ENCODE measurements at places on chromosomes 3 and 15.

- DNase-seq: no peak
These were observed 488.7 kb upstream of the KCNMB2 start for GRCh38 chr3:178047496-178047895.

DNA sequence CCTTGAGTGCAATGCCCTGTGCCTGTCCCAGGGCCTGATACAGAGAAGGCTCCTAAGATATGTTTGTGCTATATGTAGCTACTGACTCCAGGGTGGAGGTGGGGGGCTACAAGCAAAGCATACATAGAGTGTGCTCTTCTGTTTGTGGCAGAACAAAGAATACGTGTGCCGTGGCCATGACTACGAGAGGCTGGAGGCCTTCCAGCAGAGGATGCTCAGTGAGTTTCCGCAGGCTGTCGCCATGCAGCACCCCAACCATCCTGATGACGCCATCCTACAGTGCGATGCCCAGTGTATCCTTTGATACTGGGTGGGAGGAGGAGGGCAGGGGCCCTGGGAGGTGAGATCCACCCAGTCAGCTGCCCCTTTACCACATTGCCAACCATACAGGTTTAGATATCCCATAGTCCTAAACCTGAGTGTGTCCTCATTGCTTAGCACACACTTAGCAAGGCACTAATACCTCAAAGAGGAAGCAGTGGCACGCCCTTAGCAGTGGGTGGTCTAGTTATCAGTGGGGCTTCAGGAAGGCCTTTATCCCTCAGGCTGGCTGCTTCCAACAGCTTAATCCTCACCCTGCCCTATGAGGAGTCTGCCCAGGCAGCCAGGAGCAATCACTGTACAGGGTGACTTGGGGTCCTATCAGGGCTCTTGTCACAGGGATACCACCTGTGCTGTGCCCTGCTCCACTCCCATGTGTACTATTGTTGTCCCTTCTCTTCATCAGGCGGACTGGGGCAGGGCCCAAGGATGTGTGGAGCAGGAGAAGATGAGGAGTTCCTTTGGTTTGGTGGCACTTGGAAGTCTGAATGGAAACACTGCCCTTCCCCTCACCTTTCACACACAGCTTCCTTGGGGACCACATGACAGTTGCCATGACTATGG, 30.1 kb upstream of the MANF start:
- no peak for DNase-seq

GRCh38 chr3:152260529-152260928, 8.2 kb upstream of the MBNL1 start:
- DNase-seq: no peak

GRCh38 chr15:92273723-92274122, 120.0 kb upstream of the ST8SIA2 start:
- no peak for DNase-seq

- DNase-seq: no peak
These were observed 48.8 kb downstream of the GLB1 start for GRCh38 chr3:33047842-33048834.

- DNase-seq: no peak
These were observed 12.1 kb downstream of the LACTB start for GRCh38 chr15:63133786-63134185.

DNA sequence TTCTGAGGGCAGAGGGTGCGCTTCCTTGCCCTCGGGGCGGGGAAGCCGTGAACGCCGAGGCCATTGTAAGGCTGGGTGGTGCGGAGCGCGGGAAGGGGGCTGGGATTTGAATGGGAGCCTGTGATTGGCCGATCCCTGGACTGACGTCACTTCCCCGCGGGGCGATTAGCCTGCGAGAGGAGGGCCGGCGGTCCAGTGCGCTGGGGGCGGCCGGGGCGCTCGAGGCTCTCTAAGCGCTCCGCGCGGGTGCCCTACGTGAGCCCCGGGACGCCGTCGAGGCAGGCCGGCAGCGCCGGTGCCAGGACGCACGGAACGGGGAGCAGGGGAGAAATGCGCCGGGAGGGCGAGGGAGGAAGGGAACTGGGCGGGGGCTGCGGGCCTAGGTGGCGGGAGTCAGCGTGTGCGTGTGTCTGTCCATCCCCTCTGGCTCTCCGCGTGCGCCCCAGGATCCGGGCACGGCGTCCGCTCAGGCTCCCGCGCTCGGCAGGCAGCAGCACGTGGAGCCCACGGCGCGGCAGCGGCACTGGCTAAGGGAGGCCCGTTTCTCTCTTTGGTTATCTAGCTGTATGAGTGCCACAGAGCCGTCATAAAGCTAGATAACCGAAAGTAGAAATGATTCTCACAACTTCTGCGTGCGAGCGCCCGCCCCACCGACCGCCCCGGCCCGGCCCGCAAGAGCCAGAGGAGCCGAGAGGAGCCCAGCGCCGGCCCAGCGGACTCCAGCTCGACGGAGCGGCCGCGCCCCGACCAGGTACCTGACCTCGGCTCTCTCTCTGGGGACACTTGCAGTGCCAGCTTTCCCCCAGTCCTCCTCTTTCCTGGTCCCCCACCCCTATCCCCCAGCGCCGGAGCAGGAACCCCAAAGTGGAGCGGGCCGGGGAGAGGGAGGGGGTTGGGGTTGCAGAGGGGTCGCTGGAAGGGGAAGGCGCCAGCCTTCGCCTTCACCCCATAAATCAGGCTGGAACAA, 33.1 kb upstream of the POLG start:
- DNase-seq: no peak

- DNase-seq: no peak
These were observed 203.5 kb upstream of the LINGO1 start for GRCh38 chr15:77836121-77836692.

- DNase-seq: no peak
These were observed 405.8 kb upstream of the SUCLG2 start for GRCh38 chr3:68060191-68060590.

- DNase-seq: no peak
These were observed 19.9 kb downstream of the SHOX2 start for GRCh38 chr3:158086361-158086760.

DNA sequence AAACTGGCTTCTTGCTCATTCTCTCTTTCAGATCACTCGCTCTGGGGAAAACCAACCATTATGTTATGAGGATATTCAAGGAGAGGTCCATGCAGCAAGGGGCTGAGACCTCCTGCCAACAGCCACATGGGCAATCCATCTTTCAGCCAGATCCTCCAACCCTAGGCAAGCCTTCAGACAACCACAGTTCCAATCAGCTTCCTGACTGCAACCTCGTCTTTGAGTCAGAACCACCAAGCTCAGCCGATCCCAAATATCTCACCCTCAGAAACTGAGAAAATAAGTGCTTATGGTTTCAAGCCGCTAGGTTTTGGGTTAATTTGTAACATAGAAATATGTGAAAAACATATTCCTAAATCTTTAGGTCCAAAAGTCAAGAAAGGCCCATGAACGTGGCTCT, 10.3 kb downstream of the LDHAL6B start:
- DNase-seq: no peak

DNA sequence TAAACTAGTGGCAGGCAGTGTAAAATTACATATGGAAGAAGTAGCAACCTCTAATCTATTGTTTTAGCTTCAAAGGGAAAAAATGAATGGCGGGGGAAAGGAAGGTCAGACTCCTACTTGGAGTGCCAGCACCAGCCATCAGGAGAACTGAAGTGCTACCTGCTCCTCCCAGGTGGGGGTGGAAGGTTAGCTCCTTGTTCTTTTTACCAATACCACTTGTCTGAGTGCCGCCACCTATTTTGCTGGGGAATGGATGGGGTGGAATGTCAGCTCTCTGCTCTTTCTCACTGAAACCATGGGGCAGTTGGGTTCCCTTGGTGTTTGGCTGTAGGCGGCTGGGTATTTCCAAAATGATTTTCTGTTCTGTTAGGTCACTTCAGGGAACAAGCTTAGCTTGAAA, 428.7 kb upstream of the EPHA3 start:
- DNase-seq: no peak

DNA sequence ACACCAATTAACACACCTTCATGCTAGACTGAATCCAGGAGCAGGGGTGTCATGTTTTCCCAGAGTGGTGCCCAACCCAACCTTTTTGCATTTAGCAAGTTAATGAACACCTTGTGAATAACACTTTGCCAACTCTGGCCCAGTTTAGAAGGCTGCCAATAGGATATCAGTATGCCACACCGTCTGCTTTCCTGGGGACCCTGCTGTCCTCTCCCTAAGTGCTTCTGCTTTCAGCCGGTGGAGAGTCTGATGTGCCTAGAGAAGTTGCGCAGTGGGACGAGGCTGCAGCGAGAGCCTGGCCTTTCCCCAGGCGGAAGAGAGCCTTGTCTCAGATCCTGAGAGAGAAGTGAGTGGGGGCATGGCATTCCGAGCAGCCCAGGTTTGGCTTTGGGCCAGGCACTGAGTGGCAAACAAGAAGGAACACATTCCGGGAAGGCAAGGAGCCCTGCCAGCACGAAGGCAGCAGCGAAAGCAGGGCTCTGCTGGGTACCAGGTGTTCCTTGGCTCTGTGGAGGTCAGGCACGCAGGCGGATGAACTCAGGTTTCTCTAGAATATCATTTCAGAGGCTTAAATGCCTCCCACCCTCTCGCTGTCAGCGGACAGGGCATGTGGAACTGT, 36.9 kb downstream of the SENP8 start:
- DNase-seq: no peak

GRCh38 chr15:100812802-100813201, 66.8 kb upstream of the ALDH1A3 start:
- no peak for DNase-seq

DNA sequence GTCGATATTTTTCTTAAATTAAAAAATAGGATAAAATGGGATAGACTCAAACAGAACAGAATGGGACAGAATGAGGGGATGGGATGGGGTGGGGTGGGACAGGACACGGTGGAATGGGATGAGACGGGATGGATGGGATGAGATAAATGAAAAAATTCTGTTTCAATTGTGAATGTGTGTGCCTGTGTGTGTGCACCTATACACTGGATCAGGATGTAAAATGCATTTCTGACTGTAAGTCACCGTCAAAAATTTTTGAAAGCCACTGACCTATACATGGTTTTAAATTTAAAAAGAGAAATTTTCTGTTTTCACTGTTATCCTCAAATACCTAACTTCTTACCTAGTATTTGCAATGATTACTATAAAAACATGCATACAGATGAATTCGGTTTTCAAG, 108.7 kb upstream of the UBE2E2 start:
- no peak for DNase-seq

- DNase-seq: no peak
These were observed 282.6 kb downstream of the KLF13 start for GRCh38 chr15:31609258-31609681.

DNA sequence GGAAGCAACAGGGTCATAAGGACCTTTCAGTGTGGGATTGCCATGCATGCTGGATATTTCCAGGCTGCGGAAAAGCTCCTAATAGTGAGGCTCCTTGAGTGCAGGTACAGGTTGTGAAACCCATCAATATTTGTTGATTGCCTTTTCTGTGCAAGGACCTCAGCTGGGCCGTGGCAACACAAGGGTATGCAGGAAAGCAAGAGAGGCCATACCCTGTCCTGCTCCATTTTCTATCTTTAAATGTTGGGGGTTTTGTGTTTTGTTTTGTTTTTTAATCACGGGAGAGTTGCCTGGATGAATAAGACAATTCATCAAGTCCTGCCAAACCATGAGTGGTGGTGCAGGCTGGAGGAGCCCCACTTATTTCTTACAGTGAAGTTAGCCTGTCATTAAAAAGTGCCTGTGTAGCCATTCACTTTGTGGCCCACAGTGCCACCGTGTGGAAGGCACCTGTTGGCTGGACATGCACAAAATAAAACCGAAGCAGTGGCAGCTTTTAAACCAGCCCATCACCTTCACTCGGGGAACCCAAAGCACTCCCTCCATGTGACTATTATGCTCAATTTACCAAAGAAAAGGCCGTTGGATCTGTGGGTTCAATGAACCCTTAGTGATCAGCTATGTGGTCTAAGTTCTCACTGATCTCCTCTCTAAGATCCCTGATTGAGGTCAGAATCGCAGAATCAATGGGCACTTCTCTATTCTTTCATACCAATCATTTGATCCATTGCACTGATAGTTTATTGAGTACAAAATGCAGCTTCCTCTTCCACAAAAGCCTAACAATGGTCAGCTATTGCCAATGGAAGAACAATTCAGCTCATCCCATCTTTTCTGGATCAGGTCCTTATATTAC, 42.2 kb downstream of the CLDN18 start:
- DNase-seq: no peak

GRCh38 chr3:71056327-71056726, 527.2 kb downstream of the FOXP1 start:
- DNase-seq: no peak
